ENCODE measurements at places on chromosomes 7 and 10.

- DNase-seq, result no peak
These were observed 163.7 kb downstream of the WNT2 start for GRCh38 chr7:117158941-117159697.

DNA sequence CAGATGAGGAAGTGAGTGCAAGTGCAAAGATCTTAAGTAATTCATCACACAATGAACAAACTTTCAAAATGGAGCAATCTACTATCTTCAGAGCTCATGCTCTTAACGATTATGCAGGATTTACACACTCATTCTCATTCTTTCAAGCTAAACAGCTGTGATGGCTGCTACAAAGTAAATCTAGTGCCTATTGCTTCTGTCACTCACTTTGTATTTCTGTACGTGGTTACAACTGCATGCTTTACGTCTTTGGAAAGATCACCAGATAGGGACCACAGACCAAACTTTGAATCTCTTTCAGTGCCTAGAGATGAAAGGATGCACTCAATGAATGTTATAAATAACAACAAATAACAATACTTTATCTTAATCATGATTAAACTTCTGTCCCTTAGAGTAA is 194.6 kb downstream of the MAGI2 start:
- no peak for DNase-seq

DNA sequence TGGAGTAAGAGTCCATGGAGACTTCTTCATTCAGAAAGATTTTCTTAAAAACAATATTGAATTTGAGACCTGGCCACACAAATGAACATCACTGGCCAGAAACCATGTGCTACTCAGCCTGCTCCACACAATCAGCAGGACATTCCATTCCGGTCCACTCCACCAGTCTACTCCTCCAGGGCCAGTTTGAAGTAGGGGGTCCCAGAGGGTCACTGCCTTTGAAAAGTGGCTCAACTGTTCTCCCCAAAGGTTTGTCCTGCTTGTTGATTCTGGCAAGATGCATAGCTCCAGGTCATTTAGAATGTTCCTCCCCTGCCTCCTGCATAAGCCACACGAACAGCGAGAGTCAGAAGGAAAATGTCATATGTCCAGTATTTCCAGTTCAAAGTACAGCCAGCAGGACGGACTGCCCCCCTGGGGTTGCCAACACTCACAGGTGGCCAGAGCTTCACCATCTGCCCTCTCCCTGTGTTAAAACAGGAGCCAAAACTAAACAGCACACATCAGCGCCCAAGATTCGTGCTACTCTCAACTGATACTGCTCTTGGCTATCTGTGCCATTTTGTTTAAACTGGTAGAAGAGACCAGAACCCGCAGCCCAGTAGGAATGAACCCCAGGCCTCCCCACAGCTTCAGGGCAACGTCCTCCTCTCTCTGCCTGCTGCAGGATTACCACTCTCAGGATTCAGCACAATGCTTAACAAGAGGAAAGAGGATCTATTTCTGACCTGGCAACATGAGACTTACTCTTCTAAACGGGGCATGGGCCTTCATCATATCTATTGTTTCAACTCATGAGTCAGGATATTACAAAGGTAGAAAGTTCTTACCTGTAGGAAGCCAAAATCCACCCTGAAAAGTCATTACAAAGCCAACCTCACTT is 11.3 kb downstream of the GRB10 start:
- DNase-seq, result no peak

GRCh38 chr10:70193391-70193844 is 23.1 kb upstream of the SAR1A start:
- DNase-seq, result no peak

DNA sequence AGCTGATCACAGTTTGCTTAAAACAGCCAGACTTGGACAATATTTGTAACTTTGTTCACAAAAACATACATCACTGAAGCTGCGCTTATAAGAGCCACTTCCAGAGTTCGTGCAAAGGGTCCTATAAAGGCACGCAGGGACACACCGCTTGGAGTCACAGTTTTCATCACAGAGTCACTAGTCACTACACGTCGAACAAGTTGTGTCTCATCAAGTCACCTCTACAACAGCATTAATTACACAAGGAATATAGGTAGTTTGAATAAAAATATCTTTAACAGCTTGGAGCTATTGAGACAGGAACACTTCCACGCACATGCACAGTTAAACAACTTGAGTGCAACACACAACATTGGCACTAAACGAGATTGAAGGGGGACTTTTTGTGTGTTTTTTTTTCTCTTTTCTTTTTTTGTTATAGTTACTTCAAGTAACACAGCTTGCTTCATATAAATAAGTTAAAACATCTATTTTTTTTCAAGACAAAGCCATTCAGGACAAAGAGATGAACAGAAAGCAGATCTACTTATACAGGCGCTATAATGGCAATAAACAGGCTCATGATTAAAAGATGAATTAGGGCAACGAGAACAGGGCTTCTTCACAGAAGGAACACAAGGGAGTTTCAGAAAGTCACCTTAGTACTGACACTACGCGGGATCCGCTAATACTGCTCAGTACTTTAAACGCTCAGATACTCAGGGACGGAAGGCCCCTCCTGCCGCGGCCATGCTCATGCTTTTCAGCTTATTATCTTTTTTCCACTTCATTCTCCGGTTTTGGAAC is 2.2 kb downstream of the HOXA5 start:
- no peak for DNase-seq

GRCh38 chr10:121822180-121822579 is 105.7 kb downstream of the ATE1 start:
- DNase-seq, result no peak

- DNase-seq, result no peak
These were observed 36.3 kb downstream of the CALML3 start for GRCh38 chr10:5560817-5561703.

- no peak for DNase-seq
These were observed 654 bp downstream of the MUC3A start for GRCh38 chr7:100949933-100950443.

DNA sequence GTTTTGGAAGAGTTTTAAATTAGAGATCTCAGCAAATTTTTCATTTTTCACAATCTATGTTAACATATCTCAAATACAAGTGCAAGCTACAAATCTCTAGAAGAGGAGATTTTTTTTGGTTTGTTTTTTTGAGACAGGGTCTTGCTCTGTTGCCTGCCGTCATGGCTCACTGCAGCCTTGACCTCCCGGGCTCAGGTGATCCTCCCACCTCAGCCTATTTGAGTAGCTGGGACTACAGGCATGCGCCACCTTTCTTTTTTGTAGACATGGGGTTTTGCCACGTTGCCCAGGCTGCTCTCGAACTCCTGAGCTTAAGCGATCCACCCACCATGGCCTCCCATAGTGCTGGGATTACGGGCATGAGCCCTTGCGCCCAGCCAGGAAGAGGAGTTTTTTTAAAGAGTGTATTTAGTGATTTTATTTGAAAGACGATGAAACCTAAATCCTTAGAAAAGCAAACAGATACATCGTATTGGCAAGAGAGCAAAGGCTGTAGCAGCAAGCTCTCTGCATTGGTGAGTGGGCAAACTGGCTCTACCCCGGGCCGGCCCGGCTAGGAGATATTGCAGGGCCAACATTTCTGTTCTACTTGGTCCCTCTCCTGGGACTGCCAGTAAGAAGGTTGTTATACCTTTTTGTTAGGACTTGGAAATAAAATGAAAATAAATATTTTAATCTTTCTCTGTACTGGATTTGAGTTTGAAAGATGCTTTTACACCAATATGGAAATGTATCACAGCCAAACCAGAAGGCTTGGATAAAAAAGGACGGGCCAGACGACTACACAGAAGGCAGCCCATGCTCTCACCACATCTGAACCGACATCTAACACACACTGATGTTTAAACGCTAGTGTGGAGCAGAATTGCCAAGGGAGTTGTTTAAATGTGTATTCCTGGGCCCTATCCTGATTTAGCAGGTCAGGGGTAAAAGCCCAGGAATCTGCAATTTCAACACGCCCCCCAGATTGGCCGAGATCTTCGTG is 49.6 kb upstream of the RHEB start:
- DNase-seq, result no peak

GRCh38 chr7:49453486-49453885 is 320.0 kb upstream of the VWC2 start:
- DNase-seq, result no peak

- DNase-seq, result no peak
These were observed 3.4 kb upstream of the PRKAR2B start for GRCh38 chr7:107041097-107041496.
